ENCODE measurements at places on chromosomes 16 and 17.

GRCh38 chr17:79085154-79085920, 10.7 kb downstream of the ENGASE start:
- no peaks in the 10 kb centered on the region for H3K27me3 ChIP-seq
- DNase-seq = no peak
- no peak overlapping the region for H3K27ac ChIP-seq
- no peak overlapping the region for H3K4me3 ChIP-seq
- no peaks in the 10 kb centered on the region for H3K4me1 ChIP-seq

DNA sequence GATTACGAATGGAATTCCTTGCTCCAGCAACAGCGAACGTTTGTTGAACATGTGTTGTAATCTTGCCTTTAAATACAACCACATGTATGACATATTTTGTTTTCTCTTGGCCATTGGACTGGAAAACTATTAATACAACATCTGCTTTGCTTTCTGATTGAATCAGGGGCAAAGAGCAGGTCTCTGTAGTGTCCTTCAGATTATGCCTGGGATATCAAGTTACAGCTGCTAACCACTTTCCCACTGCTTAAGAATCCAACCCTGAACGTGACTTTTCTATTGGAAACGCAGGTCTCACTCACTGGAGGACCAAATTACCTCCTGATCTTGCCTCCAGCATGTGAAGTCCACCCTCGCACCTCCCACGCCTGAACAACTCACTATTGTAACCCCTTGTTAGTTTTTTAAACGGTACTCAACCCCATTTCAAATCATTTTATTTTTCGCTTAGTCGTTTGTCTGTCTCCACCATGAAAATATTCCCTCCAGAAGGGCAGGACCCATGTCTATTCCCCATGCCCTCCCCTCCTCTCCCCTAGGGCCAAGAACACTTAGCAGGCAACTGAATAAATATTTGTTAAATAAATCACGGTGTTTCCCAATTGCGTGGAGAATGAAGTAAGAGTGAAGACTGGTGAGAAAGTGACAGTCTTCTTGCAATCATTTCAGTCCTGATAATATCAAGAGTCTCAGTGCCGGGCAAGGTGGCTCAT, 57.4 kb upstream of the MRTFB start:
- no peak overlapping the region for H3K4me3 ChIP-seq
- H3K36me3 ChIP-seq = no peaks in the 10 kb centered on the region
- H3K27ac ChIP-seq = no peak overlapping the region
- no peaks in the 10 kb centered on the region for H3K4me1 ChIP-seq
- no peak for DNase-seq

DNA sequence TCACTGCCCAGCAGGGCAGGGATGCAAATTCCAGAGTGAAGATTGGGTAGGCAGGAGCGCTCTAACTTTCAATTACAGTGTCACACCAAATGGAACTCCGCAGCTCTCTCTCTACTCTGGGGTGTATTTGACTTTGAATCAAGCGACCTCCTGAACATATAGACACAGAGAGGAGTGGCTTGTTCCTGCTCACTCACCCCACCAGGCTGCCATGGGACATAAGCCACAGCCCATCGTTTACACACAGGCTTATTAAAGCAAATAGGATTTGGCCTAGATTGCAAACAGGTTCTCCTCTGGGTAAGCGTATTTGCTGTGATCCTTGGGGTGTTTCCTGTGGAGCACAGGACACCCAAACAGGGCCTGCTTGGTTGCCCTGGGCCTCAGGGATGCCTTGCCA, 281.6 kb upstream of the CCL2 start:
- H3K27me3 ChIP-seq = peaks cover 39% of the 10 kb centered on the region
- peaks cover 5% of the 10 kb centered on the region for H3K4me1 ChIP-seq
- no peak overlapping the region for H3K4me3 ChIP-seq
- no peaks in the 10 kb centered on the region for H3K36me3 ChIP-seq

GRCh38 chr17:77914385-77915254, 43.9 kb upstream of the TNRC6C start:
- DNase-seq = no peak
- no peak overlapping the region for H3K4me3 ChIP-seq
- H3K27ac ChIP-seq = no peak overlapping the region
- no peaks in the 10 kb centered on the region for H3K36me3 ChIP-seq

- no peak overlapping the region for H3K27ac ChIP-seq
- peak overlapping the region; percentile 95 for H3K4me3 ChIP-seq
- H3K27me3 ChIP-seq = peaks cover 28% of the 10 kb centered on the region
- no peak for DNase-seq
- H3K36me3 ChIP-seq = no peaks in the 10 kb centered on the region
These were observed 47.1 kb downstream of the SRCIN1 start for GRCh38 chr17:38558728-38559050.

DNA sequence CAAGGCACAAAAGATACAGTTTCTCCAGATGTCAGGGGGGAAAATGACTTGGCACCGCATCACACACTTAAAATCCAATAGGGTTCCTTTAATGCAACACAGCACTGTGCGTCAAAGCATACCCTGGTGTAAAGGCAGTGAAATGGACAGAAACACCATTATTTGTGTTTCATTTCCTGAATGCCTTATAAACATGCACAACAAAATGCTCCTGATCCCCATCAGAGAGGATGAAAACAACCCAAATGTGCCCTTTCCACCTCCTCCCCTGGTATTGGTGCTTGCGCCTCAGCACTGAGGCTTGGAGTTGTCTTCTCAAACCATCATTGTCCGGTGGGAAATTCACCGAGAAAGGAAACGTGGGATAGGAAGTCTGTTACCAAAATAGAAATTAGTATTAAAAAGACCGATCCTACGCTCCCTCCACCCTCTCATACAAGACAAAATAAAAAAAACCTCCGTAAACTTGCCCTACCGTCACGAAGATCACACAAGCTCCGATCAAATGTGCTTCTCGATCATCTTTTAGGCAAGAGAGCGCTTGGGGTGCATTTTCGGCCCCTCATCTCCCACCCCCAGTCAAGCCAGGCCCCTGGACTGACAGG, 722 bp downstream of the CDC27 start:
- H3K36me3 ChIP-seq = peaks cover 9% of the 10 kb centered on the region
- peak overlapping the region; percentile 98 for H3K4me3 ChIP-seq
- peaks cover 44% of the 10 kb centered on the region for H3K4me1 ChIP-seq
- peak overlapping the region; percentile 98 for H3K27ac ChIP-seq
- no peaks in the 10 kb centered on the region for H3K27me3 ChIP-seq
- DNase-seq = no peak

DNA sequence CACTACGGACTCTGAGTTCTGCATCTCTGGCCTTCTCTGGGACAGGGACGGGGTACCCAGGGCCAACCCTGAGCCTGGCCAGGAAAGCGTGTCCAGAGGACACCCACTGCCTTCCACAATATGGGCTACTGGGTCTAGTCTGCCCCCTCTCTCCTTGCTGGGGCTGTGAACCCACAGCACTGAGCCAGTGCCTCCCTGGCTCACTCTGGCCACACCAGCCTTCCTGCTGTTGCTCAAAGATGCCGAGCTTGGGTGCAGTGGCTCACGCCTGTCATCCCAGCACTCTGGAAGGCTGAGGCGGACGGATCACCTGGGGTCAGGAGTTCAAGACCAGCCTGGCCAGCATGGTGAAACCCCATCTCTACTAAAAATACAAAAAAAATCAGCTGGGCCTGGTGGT, 24.8 kb downstream of the PITPNM3 start:
- peaks cover 14% of the 10 kb centered on the region for H3K27me3 ChIP-seq
- H3K4me3 ChIP-seq = no peak overlapping the region
- no peak overlapping the region for H3K27ac ChIP-seq

DNA sequence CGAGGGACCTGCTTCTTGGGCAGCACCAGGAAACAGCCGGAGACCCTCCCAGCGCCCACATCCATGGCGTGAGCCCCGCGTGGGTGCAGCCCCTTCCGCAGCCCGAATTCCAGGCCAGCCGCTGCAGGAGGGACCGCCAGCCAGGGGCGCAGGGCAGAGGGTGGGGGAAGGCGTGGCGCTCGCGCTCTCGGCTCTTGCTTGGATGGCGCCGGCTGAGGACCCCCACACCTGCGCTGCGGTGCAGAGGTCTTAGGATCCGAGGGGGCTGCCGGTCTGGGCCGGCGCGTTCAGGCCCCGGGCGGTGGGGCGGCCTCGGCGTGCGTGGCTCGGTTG, 28.8 kb downstream of the ACTG1 start:
- H3K4me1 ChIP-seq = peaks cover 25% of the 10 kb centered on the region
- no peaks in the 10 kb centered on the region for H3K36me3 ChIP-seq
- DNase-seq = no peak

GRCh38 chr17:45093444-45094110, 32.5 kb downstream of the NMT1 start:
- peaks cover 52% of the 10 kb centered on the region for H3K36me3 ChIP-seq

DNA sequence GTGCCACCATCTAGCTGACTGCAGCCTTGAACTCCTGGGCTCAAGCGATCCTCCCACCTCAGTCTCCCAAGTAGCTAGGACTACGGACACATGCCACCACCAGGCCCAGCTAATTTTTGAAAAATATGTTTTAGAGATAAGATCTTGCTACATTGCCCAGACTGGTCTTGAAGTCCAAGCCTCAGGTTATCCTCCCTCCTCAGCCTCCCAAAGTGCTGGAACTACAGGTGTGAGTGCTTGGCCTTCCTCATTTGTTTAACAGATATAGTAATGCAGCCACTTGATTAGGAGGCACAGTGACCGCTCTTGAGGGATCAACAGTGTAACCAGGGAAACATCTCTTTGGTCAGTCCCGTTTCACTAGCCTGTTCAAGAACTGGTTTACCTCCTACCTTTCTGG, 35.1 kb downstream of the HLF start:
- no peak for DNase-seq
- H3K36me3 ChIP-seq = no peaks in the 10 kb centered on the region
- H3K4me3 ChIP-seq = no peak overlapping the region
- peaks cover 8% of the 10 kb centered on the region for H3K27me3 ChIP-seq
- H3K27ac ChIP-seq = no peak overlapping the region

- H3K4me1 ChIP-seq = no peaks in the 10 kb centered on the region
- no peaks in the 10 kb centered on the region for H3K36me3 ChIP-seq
- peaks cover 17% of the 10 kb centered on the region for H3K27me3 ChIP-seq
- no peak for DNase-seq
These were observed 111.8 kb downstream of the IRX3 start for GRCh38 chr16:54174750-54175149.

- H3K36me3 ChIP-seq = no peaks in the 10 kb centered on the region
- no peak overlapping the region for H3K27ac ChIP-seq
- H3K4me1 ChIP-seq = no peaks in the 10 kb centered on the region
- DNase-seq = no peak
These were observed 77.7 kb upstream of the EEF2KMT start for GRCh38 chr16:5175266-5175665.

DNA sequence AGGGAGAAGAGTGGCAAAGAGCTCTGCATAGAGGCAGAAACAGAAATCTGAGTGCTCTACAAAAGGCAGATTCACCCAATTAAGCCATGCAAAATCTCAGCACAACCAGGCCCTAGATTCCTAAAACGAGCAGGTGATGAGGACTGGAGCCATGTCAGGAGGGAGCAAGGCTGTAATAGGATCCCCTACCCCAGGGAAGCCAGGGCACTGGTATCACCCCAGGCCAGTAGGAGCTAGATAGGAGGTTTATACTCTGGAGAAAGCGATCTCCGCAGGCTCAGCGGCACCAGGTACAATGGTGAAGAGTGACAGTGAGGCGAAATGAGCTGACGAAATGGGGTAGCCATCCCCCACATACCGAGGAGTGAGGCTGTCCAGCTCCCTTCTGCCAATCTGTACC, 171.5 kb downstream of the PARN start:
- H3K27ac ChIP-seq = no peak overlapping the region
- H3K4me1 ChIP-seq = no peaks in the 10 kb centered on the region
- H3K36me3 ChIP-seq = peaks cover 42% of the 10 kb centered on the region

- H3K4me1 ChIP-seq = no peaks in the 10 kb centered on the region
- H3K36me3 ChIP-seq = peaks cover 35% of the 10 kb centered on the region
- DNase-seq = no peak
- no peak overlapping the region for H3K4me3 ChIP-seq
These were observed 59.6 kb downstream of the TANGO6 start for GRCh38 chr16:68902969-68903345.

DNA sequence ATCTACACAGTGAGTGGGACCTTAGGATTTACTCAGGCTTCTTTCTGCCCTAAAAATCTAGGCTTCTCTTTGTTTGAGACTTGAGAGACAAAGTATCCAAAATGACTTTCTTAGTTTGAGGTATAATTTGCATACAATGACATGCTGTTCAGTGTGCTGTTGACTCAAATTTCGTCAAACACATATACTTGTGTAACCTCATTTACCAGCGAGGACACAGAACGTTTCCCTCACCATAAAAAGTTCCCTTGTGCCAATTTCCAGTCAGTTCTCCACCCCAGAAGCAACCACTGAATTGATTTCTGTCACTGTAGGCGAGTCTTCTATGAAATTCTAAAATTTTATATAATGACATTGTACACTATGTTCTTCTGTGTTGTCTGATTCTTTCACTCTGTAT, 68.0 kb upstream of the MAF start:
- H3K27ac ChIP-seq = no peak overlapping the region
- H3K4me1 ChIP-seq = no peaks in the 10 kb centered on the region
- no peak for DNase-seq
- H3K4me3 ChIP-seq = no peak overlapping the region

- H3K4me3 ChIP-seq = no peak overlapping the region
- no peaks in the 10 kb centered on the region for H3K27me3 ChIP-seq
- H3K27ac ChIP-seq = no peak overlapping the region
- peaks cover 58% of the 10 kb centered on the region for H3K36me3 ChIP-seq
These were observed 17.1 kb downstream of the HIGD1B start for GRCh38 chr17:44864831-44865230.

GRCh38 chr17:82065638-82066303, at the start of gene DUS1L:
Gene DUS1L (minus strand): TSS chr17:82065804. CDS start chr17:82065059, 745 bp downstream.
- DNase-seq = peak; percentile 68
- peaks cover 5% of the 10 kb centered on the region for H3K4me1 ChIP-seq
- peak within 1 kb of the TSS; percentile 93 for H3K27ac ChIP-seq
- no peaks in the 10 kb centered on the region for H3K27me3 ChIP-seq

GRCh38 chr17:2230877-2231276, 72.7 kb downstream of the SMG6 start:
- no peak overlapping the region for H3K4me3 ChIP-seq
- no peaks in the 10 kb centered on the region for H3K27me3 ChIP-seq
- DNase-seq = no peak
- no peaks in the 10 kb centered on the region for H3K4me1 ChIP-seq
- H3K27ac ChIP-seq = no peak overlapping the region

GRCh38 chr17:82193520-82194220, 19.0 kb downstream of the CCDC57 start:
- peak overlapping the region; percentile 22 for H3K27ac ChIP-seq
- no peak overlapping the region for H3K4me3 ChIP-seq
- DNase-seq = no peak
- peaks cover 11% of the 10 kb centered on the region for H3K4me1 ChIP-seq
- H3K36me3 ChIP-seq = peaks cover 50% of the 10 kb centered on the region
- H3K27me3 ChIP-seq = no peaks in the 10 kb centered on the region

DNA sequence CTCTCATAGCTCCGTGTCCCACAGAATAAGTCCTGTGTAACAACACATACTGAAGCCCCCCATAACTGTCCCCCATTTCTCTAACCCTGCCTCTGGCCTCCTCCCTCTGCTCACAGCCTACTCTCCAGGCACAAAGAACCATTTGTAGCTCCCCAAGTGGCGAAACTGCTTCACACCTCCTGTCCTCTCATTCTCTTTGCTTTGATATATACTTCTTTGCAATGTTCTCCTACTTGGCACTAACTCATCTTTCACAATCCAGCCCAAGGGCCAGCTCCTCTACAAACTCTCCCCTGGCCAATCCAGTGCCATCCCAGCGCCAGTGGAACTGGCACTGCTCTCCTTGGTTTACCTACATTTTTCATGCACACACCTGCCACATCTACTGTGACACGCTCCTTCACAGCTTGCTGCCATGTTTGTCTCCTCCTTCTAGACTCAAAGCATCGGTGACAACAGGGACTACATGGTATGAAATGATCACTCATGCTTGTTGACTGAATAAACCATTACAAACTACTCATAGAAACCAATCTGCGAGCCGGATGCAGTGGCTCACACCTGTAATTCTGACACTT, 12.8 kb downstream of the CYTH1 start:
- H3K27ac ChIP-seq = no peak overlapping the region
- H3K4me1 ChIP-seq = peaks cover 41% of the 10 kb centered on the region
- H3K4me3 ChIP-seq = no peak overlapping the region
- H3K27me3 ChIP-seq = no peaks in the 10 kb centered on the region
- no peak for DNase-seq
